ENCODE measurements at places on chromosomes 6 and 20.

- no peak for DNase-seq
Observed at GRCh38 chr6:26485112-26485780, 14.9 kb upstream of the BTN1A1 start.

DNA sequence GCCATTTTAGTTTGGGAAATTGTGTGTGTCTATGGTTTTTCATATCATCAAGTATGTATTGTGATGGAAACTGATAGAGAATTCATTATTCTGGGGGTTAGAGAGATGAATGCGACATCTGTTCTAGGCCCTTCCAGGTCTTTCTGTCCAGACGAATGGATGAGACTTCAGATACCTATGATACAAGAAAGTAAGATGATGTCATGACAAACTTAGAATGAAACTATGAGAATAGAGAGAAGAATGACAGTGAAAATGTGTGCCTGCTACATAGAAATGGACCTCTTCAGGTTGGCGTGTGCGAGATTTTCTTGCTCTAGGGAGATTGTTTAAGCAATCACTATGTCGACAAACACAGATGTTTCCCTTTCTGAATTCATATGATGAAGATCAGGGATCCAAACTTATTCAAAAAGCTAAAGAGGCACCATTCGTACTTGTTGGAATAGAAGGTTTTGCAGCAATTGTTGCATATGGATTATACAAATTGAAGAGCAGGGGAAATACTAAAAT lies 76.1 kb downstream of the SCAND1 start:
- DNase-seq, result no peak

- no peak for DNase-seq
Observed at GRCh38 chr6:167200806-167201205, 43.0 kb upstream of the GPR31 start.

DNA sequence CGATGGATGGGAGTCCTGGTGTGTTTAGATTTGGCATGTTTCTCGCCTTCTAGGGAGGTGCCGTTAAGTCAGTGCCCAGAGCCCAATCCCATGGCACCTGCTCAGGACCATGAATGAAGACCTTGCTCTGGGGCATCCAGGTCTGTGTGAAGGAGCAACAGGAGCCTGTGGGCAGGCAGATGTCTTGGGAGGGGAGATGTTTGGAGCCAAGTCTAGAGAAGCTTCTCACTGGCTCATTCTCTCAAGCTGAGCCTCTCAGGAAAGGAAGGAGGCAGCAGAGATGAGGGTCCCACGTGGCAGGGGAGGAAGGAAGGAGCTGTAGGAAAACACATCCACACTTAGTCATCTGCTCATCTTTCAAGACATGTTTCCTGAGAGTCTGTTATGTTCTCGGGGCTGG lies 9.5 kb upstream of the SIRPB1 start:
- no peak for DNase-seq

DNA sequence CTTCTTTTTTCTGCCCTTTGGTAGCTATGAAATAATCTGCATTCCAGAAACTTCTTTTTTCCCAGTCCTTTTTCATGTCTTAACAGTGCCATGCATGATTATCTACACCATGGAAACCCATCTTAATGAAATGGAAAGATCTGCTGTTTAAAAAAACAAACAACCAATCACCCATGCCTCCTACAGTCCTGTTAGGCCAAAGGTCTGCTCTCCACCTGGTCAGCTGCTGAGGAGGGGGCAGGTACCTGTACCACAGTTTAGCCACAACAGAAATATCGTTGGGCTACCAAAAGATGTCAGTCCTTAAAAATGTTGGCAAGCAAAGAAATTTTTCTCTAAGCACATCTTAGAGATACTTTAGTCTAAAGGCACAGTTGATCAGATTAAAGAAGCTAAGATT lies 112.6 kb downstream of the SLC16A10 start:
- no peak for DNase-seq
